NCI-H524 (cell line): ENCODE measurements at places on chromosomes 12 and 14.

DNA sequence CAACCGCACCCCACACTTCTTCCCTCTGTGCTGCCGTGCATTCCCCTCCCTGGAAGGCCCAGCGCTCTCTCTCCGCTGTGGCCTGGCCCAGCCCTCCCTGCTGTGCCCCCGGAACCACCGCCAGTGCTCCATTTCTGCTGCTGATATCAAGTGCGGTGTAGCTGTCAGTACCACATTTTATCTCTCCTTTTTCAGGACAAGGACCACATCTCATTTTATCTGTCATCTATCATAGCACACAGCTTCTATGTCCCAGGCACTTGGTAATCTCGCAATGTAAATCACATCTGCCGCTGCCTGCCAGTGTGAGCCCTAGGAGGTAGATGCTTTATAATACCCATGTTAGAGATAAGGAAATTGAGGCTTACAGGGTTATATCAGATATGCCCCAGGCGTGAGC lies 18.3 kb downstream of the IL31 start:
- DNase-seq: no peak

GRCh38 chr12:52690351-52691075 lies 10.3 kb upstream of the KRT1 start:
- DNase-seq: no peak

DNA sequence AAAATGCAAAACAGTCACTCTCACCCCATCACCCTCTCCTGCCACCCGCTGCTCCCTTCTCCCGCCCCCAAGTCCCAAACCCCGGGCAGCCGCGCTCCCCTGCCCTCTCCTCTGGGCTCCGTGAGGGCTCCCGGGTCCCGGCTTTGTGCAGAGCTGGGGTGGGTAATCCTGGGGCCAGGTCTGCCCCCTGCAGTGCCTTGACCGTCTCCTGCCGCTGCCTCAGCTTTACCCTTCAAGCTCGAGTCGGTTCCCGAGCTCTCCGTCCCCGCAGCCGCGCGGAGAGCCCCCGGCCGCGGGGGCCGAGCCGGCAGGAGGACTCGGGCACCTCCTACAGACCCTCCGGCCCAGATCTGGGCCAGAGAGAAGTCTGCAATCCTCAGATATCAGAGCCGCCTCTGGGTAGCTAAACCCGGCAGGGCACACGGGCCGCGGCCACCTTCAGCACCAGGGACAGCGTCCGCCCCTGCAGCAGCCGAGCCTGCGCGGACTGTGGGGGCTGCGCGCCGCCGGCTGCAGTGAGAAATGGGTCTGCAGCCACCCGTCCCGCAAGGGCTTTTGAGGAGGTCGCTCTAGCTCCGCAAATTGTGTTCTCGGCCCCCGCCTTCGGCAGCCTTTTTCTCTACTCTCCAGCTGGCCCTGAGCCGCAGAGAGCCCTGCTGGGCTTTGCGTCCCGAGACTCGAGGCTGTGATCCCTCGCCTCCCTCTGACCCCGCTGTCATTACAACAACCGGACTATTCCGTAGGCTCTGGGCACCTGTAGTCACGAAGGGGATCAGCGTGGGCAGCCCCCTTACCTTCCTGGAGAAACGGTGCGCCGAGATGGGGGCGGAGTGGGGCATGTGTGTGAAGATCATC lies 1.2 kb downstream of the PRMT8 start:
- no peak for DNase-seq

DNA sequence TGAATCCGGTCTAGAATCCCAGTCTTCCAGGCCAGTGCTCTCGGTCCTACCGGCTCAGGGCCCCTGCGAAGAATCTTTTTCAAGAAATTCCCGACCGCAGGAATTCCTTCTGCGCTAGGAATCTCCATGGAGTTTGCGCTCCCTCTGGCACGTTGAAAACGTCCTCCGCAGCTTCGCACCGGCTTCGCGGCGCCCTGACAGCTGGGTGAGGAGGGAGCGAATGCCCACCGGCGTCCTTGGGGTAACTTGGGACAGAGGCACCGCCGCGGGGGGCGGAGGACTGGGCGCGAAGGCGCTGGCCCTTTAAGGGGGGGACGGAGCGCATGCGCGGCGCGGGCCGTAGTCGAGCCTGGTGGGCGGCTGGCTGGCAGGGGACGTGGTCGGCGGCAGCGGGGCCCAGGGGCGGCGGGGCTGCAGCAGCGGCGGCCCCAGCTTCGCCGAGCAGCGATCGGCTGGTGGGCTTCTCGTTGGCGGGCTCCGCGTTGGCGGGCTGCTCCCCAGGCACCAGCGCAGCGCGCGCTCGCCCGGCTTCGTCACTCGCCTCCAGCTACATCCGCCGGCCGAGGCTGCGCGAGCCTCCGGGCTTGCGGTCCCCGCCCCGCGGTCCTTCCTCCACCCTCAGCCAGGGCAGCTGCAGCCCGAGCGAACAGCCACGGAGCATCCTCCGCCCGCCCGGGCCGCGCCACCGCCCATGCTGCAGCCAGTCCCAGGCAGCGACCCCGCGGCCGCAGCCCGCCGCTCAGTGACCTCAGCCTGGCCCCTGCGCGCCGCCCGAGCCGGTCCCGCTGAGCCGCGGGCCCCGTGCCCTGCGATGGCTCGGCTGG lies at the start of gene VASH1:
Gene VASH1 (plus strand): TSS at position 333 of the 824 bp plus-strand sequence. CDS start 1,354 bp downstream, outside the sequence.
- peak; percentile 62 for DNase-seq

- no peak for DNase-seq
Observed at GRCh38 chr12:27521066-27521465, 2.9 kb upstream of the PPFIBP1 start.

DNA sequence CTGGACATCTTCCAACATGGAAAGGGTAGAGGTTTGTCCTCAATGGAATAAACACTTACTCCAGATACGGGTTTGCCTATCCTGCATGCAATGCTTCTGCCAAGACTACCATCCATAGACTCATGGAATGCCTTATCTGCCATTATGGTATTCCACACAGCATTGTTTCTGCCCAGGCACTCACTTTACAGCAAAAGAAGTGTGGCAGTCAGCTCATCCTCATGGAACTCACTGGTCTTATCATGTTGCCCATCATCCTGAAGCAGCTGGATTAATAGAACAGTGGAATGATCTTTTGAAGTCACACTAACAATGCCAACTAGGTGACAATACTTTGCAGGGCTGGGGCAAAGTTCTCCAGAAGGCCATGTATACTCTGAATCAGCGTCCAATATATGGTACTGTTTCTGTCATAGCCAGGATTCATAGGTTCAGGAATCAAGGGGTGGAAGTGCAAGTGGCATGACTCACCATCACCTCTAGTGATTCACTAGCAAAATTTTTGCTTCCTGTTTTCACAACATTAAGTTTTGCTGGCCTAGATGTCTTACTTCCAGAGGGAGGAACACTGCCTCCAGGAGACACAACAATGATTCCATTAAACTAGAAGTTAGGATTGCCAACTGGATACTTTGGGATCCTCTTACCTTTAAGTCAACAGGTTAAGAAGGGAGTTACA lies 140.4 kb downstream of the SLC35F4 start:
- DNase-seq: no peak

- DNase-seq: no peak
Observed at GRCh38 chr14:44151130-44151820, 355.8 kb downstream of the FSCB start.

- DNase-seq: no peak
Observed at GRCh38 chr12:83365317-83365716, 678.6 kb downstream of the TMTC2 start.

- DNase-seq: peak; percentile 67
Observed at GRCh38 chr14:58637040-58637390, 747 bp upstream of the DACT1 start.
